ENCODE measurements at places on chromosomes 3 and 15. TPM values are rescaled to one million over a fixed set of nuclear protein-coding genes. Genes with fewer than 3 reads are reported as not detected.

DNA sequence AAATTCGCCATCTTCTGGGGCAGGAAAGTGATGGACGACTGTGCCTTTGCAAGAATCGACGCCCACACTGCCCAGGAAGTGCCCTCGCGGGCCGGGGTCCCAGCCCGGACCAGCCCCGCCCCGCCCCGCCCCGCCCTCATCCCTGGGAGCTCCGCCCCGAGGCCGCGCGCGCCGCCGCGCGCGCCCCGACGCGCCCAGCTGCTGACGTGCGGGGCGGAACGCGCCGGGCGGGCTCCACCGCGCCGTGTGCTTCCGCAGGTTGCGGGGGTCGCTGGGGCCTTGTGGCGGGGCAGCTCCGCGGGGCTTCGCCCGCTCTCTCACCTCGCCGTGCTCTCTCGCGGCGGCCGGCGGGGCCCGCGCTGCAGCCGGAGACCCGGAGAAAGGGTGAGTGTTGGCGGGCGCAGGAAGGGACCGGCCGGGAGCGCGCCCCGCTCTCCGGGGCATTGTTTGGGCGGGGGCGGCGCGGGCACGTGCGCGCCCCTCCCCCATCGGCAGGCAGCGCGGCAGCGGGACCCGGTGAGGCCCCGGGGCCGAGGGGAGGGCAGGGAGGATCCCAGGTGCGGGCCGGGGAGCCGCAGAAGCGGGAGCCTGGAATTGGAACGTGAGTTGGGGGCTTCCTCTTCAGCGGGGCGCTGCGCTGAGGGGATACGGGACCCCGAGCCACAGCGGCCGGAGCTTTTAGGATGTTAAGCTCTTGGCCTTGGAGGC lies at the start of gene YEATS2:
TSS of gene YEATS2 (plus strand) at position 188 of the 708 bp plus-strand sequence. CDS start 17,366 bp downstream, outside the sequence.
- DNase-seq = peak; percentile 63

- no peak for DNase-seq
These were observed 1419.6 kb upstream of the ALCAM start for GRCh38 chr3:103947062-103947461.

GRCh38 chr3:8841472-8841871 lies 72.1 kb upstream of the OXTR start:
- no peak for DNase-seq

- no peak for DNase-seq
These were observed 141.0 kb downstream of the OTOL1 start for GRCh38 chr3:161637559-161637958.

DNA sequence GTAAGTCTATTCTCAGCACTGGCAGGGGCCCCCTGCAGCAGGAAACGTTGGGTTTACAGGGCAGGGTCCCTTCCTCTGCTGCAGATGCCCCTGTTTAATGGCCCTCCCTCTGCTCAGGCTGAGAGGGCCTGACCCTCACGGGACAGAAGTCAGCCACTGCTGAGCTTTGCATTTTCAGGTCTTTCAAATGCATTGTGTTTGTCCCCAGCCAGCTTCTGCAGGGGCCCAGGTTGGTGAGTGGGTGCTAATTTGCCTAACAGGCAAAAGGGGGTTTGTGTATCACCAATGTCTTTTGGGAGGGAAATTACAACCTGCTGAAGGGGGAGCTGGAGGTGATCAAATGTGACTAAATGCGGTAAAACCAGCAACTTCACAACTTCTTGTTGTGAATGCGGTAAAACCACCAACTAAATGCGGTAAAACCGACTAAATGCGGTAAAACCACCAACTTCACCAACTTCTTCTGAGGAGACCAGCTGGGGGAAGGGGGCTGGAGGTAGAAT lies 44.8 kb upstream of the UBE2E1 start:
- DNase-seq = no peak

GRCh38 chr15:67358391-67358790 lies 103.8 kb downstream of the IQCH start:
- no peak for DNase-seq

GRCh38 chr3:140022066-140022770 lies 87.2 kb downstream of the CLSTN2 start:
- DNase-seq = no peak

DNA sequence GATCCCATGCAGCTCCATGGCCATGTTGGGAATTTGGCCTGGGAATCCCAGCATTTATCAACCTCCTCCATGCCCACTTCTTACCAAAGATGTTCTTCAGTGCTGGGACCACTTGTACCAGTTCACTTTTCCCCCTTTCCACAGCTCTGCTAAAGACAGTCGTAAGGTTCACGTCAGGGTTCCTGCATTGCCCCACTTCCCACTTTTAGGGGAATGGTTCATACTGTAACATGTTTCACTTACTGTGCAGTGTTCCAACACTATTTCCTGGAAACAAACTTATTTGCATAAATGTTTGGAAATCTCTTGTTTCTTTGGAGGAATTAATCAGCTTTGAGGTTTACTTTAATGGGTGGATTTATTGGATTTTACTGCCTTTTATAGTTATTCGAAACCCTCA lies 17.0 kb downstream of the APH1B start:
- no peak for DNase-seq

GRCh38 chr3:171183042-171183441 lies 156.5 kb upstream of the SLC2A2 start:
- peak; percentile 59 for DNase-seq

DNA sequence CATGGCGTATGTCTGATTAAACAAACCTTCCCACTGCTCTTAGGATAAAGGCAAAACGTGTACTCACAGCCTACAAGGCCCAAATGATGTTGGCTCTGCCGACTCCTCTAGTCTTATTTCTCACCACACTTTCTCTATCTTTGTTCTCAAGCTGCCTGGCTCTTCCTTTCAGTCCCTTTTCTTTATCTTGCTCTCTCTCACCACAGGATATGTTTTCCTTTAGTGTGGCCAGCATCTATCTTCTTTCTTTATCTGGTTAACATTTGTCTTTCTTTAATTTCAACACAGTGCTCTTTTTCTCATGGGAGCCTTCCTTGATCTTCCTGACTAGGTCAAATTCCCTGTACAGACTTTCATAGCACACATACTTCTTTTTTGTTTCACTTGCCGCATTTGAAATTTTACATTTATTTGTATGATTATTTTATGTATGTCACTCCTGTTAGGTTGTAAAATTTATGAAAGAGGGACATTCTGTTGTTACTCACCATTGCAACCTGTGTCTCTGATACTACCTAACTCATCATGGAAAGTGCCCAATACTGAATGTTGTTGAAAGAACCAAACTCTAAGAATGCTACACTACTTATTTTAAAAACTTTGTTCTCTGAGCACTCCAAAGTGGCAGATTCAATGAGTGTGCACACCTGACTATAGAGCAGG lies 328.9 kb upstream of the CBLB start:
- no peak for DNase-seq

DNA sequence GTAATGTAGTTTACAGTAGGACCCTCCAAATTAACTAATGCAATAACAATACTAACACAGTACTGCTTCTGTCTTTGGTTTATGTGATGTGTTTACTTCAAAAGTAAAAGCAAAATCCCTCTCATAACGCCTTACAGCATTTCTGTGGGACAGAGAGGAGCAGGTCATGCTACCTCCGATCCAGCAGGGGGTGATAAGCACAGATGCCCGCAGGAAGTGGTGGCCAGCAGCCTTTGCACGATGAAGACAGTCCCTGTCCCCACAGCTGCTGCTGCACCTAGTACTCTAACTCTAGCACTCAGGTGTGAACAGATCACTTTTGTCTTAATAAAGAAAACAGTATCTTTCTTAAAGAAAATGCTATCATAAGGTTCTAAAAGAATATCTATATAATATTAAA lies 38.3 kb downstream of the ANO10 start:
- no peak for DNase-seq

- DNase-seq = no peak
These were observed 35.8 kb downstream of the CLDN11 start for GRCh38 chr3:170454509-170454908.

DNA sequence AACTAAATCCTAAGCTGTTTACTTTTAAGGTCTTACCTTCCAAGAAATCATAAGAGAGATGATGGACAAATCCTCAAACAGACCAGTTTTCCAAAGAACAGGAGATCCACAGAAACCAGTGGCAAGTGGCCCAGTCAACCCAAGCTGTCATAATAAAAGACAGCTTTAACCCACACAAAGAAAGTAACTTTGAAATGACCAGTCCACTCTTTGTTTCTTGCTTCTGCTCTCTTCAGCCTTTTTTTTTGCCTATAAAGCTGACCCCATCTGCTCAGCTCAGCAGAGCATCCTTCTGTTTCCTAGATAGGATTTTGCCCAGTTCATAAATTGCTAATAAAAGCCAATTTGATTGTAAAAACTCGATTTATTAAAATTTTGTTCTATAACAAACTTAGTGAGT lies 299.4 kb downstream of the OXSM start:
- DNase-seq = no peak

DNA sequence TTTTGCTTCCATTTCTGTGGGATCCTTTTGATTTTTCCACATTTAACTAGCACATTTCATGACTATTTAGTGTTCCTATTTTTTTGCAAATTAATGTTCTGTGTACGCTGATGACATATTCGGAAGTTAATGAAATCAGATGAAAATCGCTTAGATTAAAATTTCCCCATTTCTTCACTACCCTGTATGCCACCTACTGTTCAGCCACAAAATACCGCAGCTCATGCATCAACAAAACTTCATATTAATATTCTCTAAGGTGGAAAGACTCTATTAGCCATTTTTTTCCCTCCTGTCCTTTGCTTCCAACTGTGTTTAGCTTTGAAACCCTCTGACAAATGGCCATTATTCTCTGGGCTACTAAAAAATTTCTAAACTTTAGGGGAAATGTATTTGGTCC lies 300.6 kb downstream of the MECOM start:
- DNase-seq = no peak

DNA sequence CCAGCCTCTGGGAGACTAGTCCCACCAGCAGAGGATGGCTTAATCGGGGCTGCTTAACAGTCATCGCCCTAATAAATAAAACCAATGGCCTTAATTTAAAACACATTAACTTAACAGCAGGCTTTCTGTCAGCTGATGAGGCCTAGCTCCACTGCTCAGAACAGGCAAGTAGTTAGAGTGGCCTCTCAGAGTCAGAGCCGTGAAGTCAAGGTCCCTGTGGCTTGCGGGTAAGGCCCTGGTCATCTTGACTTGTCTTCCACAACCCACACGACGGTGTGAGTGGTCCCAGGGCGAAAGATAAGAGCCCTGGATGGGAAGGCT lies 11.8 kb downstream of the XXYLT1 start:
- DNase-seq = no peak

GRCh38 chr3:23966328-23966727 lies 21.2 kb downstream of the NR1D2 start:
- DNase-seq = peak; percentile 68

GRCh38 chr3:172447611-172448579 lies at the start of gene GHSR:
Gene GHSR (minus strand): TSS chr3:172448456. CDS start chr3:172448413, 43 bp downstream.
- DNase-seq = no peak

DNA sequence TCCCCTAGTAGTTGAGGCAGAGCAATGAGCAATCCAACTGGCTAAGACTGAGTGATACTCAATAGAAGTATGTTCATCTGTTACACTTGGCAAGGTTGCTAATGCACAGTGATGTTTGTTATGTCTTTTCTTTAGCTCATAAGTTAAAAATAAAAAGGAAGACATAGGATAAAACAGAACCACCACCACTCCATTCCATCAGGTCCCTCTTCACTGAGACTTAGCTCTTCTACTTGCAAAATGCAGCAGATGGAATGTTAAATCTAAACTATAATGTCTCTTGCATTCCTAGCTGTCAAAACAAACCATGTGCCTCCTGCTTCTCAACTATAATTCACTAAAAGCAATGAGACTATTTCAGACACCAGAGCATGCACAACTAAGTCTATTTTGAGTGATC lies 265.6 kb upstream of the UBE2E2 start:
- DNase-seq = no peak

- no peak for DNase-seq
These were observed 33.4 kb downstream of the LEKR1 start for GRCh38 chr3:156859578-156859977.

GRCh38 chr15:71349336-71349735 lies 234.1 kb downstream of the THSD4 start:
- DNase-seq = no peak

DNA sequence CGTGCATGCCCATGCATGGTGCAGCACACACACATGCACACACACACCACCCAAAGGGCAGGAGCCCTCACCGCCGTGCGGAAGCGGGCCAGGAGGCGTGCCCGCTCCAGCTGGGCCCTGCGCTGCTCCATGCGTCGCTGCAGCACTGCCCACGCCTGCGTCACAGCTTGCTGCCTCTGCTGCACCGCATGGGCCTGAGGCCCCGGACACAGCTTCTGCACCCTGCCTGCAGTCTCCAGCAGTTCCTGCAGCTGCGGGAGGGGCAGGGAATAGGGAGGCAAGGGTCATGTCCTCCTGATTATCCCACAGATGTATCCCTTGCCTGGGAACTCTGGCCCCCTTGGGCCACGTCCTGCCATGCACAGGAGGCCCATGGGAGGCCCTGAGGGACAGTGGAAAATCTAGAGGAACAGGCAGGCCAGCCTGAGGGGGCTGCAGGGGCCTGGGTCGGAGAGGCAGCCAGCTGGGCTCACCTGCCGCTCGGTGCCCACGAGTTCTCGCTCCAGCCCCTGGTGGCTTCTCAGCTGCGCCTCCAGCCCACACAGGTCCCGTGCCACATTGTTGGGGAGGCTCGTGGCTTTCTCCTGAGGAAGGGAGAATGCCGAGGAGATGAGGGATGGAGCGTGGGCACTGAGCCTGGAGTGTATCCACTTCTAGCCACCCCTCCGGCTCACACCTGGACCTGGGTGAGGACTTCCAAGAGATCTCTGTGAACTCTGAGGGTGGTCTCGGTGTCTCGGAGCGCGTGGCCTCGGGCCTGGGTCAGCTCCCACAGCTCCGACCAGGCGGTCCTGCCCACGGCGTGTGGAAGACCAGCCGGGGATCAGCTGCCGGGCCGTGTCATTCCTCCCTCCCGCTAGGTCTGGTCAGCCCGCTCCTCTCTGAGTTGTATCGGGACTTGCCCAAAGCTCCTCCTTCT lies 23.8 kb downstream of the SPTBN5 start:
- no peak for DNase-seq

GRCh38 chr15:69794645-69795469 lies 302.9 kb downstream of the TLE3 start:
- DNase-seq = peak; percentile 59

DNA sequence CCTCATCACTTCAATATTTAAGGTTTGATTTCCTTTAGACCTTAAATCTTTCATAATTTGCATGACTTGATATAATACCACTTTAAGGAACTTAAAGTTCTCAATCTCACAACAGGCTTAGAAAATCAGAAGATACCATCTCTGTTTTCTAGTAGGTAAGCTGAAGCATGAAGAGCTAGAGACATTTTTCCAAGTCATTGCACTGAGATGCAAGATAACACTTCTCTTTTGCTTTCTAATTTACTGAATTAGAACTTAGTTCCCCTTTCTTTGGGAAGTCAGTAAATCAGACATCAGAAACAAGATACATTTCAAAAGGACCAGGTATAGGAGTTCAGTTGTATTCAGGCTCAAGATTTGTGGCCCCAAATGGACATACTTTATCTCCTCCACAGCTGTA lies 79.7 kb downstream of the DZIP3 start:
- no peak for DNase-seq

- DNase-seq = no peak
These were observed 116.5 kb downstream of the EEFSEC start for GRCh38 chr3:128269796-128270195.

Gene BOC
- 32.2 TPM for total RNA-seq

Gene FYCO1
- 39.3 TPM for total RNA-seq

Gene SPESP1
- 1.8 TPM for total RNA-seq

Gene EIF1B
- 44.5 TPM for total RNA-seq

Gene PRKCD
- 15.6 TPM for total RNA-seq

Gene THSD4
- 23.5 TPM for total RNA-seq

Gene HHLA2
- not detected for total RNA-seq

Gene GOLGA6B
- total RNA-seq = not detected

Gene COL6A5
- 0.72 TPM for total RNA-seq

Gene TRPM1
- total RNA-seq = not detected

Gene TRH
- total RNA-seq = not detected

Gene IQCH
- total RNA-seq = not detected

Gene SLC9C1
- total RNA-seq = not detected

Gene DCUN1D1
- 16.1 TPM for total RNA-seq

Data from stomach (tissue), 19 donors.